ENCODE measurements at places on chromosomes 16 and 17.
A peak's percentile ranks its signal among the peaks of the same experiment; 100 is the strongest.

- no peak for DNase-seq
Observed at GRCh38 chr17:57432507-57433277, 176.4 kb downstream of the MSI2 start.

- DNase-seq = no peak
Observed at GRCh38 chr17:81991684-81992305, 14.4 kb downstream of the ASPSCR1 start.

DNA sequence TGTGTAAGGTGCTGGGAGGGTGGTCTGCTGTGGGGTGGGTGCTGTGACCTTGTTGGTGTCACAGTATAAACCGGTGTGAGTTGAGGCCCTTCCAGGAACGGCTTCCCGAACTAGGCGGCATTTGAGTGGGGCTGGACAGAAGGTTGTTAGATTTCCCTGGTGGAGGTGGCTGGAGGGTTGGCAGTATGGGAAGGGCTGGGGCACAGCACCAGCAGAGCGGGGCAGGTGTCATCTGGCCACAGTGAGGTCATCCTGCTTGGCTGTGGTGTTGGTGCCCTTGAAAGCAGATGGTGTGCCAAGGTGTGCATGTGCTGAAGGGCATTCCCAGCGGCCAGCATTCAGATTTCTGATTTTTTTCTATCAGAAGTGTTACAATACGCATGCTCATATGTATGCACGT lies 28.1 kb downstream of the BANP start:
- no peak for DNase-seq

DNA sequence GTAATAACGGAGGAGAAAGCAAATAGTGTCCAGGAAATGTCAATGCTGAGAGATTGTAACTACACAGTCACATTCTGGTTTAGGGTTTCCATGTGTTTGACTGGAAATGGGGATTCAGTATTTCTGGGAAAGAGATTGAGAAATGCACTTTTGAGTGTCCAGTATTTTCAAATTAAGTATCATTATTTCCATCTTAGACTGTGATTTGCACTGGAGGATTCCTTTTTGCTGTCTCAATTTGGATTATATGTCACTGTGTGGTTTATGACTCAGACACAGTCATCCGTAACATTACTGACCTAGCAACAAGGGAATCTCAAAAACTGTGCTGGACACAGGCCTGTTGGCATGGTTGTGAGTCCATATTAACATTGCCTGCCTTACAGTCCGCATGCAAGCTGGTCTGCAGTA lies 681.4 kb downstream of the CDH11 start:
- no peak for DNase-seq

DNA sequence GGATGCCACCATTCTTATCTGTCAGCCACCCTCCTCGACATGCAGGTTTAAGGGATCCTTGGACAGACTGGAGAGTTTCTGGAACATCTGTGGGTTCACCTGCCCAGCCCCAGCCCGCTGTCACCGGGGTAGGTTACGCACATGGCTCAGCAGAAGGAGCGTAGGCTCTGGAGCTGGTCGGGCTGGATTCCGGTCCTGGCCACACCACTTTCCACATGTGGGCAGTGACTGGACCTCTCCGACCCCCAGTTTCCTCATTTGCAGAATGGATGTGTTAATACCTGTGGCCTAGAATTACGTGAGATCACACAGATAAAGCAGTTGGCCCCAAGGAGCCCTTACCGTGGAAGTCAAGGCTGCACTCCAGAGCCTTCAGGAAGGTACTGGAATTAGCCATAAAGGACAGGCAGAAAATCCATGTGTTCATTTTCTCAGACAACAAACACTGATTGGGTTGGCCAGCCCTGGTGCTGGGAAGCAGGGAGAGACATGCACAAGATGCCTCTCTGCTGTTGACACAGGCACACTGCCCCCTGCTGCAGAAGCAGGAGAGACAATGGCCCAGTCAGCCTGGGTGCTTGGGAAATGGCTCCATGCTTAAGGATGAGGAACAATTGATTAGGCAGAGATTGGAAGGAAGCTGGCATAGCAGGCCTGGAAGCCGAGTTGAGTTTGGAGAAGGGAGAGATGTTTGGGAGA lies 58.8 kb downstream of the SF3B3 start:
- no peak for DNase-seq

DNA sequence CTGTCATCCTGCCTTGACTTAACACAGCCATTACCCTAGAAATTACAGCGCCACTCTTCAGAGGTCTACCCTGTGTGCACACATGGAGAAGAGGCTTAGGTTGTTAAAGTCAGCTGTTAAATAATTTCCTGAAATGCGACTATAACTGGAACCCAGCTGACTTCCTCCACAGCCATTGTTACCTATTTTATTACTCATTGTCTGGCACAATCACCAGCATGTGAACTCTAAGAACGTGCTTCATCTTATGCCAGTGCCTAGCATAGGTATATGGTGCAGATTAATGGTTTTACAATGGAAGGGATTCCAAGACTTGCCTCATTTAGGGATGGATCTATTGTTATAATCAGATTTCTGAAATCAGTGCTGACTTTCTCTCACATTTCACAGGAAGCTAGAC lies 11.9 kb downstream of the RDM1 start:
- no peak for DNase-seq

DNA sequence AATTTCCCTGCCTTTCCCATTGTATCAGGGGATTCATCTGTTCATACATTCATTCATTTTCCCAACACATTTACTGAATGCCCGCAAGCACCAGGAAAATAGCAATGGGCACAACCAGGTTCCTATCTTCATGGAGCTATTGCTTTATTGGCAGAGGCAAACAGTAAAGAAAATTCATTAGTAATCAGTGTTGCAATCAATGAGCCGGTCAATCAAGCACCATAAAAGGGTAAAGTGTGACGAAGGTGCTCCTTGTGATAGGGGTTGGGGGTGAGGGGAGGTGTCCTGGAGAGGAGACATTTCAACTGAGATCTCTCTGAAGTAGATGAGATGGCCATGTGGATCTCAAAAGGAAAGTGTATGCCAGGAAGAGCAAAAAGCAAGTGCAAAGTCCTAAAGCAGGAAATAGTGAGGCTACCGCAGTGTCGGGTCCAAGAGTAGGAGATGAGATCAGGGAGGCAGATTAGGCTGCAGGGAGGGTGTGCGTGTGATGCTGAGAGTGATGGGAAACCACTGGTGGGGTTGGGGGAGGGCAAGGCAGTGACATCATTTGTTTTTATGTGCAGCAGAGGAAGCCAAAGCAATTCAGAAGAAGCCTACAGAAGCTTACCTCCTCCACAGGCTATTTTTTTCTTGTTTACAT lies 28.4 kb downstream of the CDH13 start:
- DNase-seq = no peak

GRCh38 chr17:50165867-50166517 lies at the start of gene SGCA:
TSS of gene SGCA (plus strand) at chr17:50166005. CDS start at chr17:50166041, 36 bp downstream.
- no peak for DNase-seq

DNA sequence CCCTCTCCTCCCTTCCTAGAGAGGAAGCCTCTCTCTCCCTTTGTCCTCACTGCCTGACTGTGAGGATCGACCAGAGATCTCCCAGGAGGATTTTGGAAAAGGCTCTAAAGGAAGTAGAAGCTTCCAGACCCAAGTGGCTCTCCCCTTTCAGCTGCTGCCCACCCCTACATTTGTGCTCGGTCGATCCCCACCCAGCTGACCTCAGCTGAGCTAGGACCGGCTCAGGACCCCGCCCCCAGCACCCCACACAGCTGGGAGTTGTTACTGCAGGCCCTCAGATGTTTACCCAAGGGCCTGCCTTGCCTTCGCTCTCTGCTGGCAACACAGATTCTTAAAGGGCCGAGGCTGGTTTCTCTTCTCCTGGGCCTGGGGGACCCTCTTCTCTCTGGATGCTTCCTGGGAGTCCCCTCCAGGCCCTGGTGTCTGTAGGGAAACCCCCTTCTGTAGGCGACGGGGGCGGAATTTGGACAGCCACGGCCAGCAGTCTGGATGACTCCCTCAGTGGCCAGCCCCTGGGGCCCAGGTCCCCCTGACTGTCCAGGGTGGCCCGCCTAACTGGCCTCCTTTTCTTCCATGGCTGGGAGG lies 26.9 kb upstream of the TIMP2 start:
- no peak for DNase-seq

DNA sequence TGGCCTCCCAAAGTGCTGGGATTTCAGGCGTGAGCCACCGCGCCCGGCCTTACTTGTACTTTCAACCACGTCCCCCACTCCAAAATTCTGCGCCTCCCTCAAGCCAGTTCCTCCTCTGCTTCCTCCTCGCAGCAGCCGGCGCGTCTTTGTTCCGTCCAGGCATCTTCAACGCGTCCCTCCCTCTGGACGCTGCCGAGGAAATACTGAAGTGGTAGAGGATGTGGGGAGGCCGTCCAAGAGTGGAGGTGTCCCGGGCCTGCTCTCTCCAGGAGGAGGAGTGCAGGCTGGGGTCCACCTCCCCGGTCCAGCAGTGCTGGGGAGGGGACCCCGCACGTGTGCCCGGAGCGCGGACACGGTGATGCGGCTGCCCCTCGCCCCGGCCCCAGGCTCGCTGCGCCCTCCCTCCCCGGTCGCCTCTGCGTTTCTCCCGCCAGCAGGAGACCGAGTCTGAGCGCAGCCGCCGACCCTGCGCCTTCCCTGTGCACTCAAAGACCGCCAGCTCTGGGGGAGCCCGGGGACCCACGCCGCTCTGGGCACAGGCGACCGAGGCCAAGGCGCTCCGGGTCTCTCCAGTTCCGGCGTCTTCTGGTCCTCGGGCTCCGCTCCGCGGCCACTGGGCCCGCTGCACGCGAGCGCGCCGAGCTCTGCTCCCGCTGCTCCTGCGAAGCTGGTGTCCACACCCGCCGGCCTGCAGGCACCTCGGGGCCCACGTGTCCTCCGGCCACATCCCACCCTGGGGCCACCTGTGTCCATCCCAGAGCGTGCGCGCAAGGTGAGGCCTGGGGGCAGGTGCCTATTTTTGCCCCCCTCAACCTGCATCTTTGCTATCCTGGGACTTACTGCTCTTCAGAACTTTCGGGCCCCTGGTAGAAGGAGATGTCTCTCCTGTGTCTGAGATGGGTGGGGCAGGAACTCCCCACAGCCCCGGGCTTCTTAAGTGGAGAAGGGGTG lies 31.7 kb downstream of the OSBPL7 start:
- DNase-seq = peak; percentile 55

DNA sequence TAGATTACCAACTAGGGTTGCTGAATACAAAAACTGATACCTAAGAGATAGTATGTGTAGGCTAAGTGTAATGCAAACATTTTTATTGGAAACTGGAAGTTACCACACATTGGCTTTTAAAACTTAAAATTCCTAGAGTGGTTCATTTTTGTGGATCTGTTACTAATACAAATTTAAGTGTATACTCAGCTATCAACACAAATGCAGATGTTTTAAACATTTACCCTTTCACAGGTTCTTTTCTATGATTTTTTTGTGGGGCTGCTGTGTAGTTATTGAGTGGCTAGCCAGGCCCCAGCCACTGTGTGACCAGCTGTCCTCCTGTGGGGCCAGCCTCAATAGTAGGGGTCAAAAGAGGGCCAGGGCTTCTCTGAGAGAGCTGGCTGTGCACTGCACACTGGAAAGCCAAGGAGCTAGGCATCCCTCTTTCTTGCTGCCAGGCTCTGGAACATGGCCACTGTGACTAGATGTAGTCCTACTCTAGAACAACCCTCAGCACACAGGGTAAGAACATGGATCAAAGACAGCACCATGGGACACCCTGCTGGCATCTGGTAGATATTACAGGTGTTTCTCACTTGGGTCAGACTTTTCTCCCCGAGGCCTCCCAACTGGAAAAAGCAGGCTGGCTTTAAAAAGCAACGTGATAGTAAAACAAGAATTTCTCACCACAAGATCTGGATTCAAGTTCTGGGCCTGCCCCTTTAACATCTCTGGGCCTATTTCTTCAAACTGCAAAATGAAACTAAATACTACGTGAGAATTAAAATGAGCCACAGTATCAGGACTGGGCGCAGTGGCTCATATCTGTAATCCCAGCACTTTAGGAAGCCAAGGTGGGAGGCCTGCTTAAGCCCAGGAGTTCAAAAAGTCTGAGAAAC lies 7.3 kb upstream of the VEZF1 start:
- DNase-seq = peak; percentile 74

GRCh38 chr17:1604831-1605528 lies 23.7 kb downstream of the SLC43A2 start:
- no peak for DNase-seq

DNA sequence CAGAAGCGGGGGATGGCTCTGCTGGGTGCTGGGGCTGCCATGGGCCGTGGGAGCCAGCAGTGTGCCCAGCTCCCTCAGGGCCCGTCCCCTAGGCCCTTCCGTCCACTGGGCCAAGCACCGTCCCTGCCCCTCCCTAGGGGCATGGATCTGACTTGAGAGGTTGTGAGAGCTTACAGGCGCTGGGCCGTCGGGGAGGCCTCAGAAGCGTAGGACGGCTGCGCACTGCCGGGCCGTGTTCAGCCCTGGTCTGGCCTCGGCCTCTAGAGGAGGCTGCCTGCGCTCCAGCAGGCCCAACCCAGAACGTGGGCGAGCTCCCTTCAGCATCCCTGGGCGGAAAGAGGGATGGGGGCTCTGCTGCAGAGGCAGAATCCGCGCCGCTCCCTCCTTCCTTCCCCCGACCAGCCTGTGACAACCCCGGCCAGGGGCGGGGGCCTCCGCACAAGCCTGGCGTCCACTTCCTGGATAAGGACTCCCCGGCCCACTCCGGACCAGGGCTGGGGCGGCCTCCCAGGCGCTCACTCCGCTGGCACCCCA lies 685 bp upstream of the MPG start:
- peak; percentile 62 for DNase-seq

GRCh38 chr16:70746708-70747424 lies 54.1 kb downstream of the VAC14 start:
- DNase-seq = no peak

DNA sequence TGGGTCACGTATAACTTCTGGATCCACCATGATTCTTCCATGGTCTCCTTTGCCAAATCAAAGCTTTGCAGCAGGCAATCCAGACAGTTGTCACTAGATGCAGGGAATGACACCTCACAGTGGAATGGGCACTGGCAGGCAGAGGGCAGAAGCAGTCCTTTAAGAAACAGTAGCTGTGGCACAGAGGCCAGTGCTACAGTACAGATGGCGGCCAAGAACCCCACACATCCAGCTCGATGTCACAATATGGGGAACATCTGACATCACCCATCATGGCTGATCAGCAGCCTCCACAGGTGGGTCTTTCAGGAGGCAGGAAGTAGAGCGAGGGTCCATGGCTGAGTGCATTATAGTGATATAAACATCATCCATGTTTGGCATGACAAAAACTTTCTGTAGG lies 18.8 kb upstream of the ERN1 start:
- DNase-seq = no peak

DNA sequence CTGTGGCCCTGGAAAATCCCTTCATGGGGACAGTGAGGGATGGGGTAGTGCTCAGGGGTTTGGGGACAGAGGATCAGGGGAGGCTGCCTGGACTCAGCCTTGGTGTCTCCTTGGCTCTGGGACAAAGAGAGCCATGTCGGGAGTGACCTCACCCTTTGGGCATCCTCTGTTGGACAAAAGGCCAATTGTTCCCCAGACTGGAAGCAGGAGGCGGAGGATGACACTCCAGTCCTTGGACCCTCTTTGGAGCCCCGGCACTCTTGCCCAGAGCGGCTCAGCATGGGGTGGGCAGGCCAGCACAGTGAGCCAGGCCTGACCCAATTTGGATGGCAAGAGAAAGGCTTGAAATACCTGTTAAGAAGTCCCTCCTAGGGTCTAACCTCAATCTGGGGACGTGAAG lies 39.4 kb upstream of the PHB1 start:
- no peak for DNase-seq

GRCh38 chr16:10688291-10688690 lies 6.4 kb downstream of the TEKT5 start:
- no peak for DNase-seq

- DNase-seq = no peak
Observed at GRCh38 chr17:36934144-36934691, 3.1 kb upstream of the LHX1 start.

GRCh38 chr17:27526604-27527002 lies 70.4 kb downstream of the KSR1 start:
- no peak for DNase-seq

GRCh38 chr16:57828272-57829161 lies 26.2 kb upstream of the KIFC3 start:
- DNase-seq = no peak
